ENCODE measurements at places on chromosomes 4 and X.

GRCh38 chrX:81662381-81662780 is 460.5 kb downstream of the SH3BGRL start:
- no peaks in the 10 kb centered on the region for H3K36me3 ChIP-seq
- no peaks in the 10 kb centered on the region for H3K27me3 ChIP-seq
- H3K4me1 ChIP-seq: no peaks in the 10 kb centered on the region
- DNase-seq: no peak

GRCh38 chrX:20300822-20301221 is 34.1 kb upstream of the RPS6KA3 start:
- H3K27ac ChIP-seq: no peak overlapping the region
- H3K27me3 ChIP-seq: peaks cover 10% of the 10 kb centered on the region
- peaks cover 3% of the 10 kb centered on the region for H3K4me1 ChIP-seq
- no peak for DNase-seq

- H3K27ac ChIP-seq: peak overlapping the region; percentile 80
- DNase-seq: peak; percentile 77
- no peaks in the 10 kb centered on the region for H3K27me3 ChIP-seq
- H3K4me3 ChIP-seq: peak overlapping the region; percentile 84
Measured at GRCh38 chr4:1347410-1347864, 429 bp downstream of the UVSSA start.

DNA sequence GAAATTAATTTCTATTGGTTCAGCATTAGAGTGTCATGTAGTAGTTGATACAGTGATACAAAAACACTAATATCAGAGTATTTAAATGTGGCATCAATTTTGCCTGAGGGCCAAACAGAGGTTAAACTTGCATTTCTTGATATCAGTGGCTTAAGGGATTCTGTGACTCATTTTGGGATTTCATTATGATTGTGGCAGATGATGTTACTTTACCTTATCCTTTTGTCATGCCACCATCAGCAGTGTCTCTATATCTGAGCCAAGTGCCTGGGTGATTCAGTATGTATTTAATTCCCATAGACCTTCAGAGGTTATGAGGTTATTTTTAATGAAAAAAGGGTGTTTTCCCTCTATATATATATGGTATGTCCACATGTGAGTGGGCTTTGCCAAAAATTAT is 582.9 kb downstream of the ADGRL3 start:
- H3K4me1 ChIP-seq: no peaks in the 10 kb centered on the region
- no peak for DNase-seq
- no peak overlapping the region for H3K4me3 ChIP-seq
- no peak overlapping the region for H3K27ac ChIP-seq
- no peaks in the 10 kb centered on the region for H3K36me3 ChIP-seq
- no peaks in the 10 kb centered on the region for H3K27me3 ChIP-seq

GRCh38 chrX:50161127-50161526 is 39.7 kb downstream of the AKAP4 start:
- no peak for DNase-seq
- no peaks in the 10 kb centered on the region for H3K36me3 ChIP-seq
- peaks cover 2% of the 10 kb centered on the region for H3K27me3 ChIP-seq
- H3K4me3 ChIP-seq: no peak overlapping the region

DNA sequence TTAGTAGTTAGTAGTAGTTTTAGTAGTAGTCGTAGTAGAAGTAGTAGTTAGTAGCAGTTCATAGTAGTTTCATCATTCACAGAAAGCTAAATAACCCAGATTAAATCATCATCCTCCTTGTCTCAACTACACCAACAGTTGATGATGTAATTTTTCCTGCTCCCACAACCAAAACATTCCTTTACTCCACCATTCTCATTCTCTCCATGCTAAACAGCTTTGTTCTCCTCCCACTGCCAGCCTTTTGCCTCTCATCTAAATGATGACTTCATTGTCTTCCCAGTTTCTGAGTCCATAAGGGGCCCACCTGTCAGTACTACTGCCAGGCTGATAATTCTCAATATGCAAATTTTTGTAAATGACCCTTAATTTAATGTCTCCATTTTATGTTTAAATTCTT is 68.9 kb downstream of the ARHGAP24 start:
- H3K27ac ChIP-seq: no peak overlapping the region
- H3K36me3 ChIP-seq: no peaks in the 10 kb centered on the region
- H3K4me1 ChIP-seq: no peaks in the 10 kb centered on the region
- no peak for DNase-seq

GRCh38 chr4:183191630-183192029 is 92.6 kb downstream of the WWC2 start:
- no peak overlapping the region for H3K4me3 ChIP-seq
- H3K4me1 ChIP-seq: peaks cover 15% of the 10 kb centered on the region
- peaks cover 22% of the 10 kb centered on the region for H3K27me3 ChIP-seq
- DNase-seq: no peak
- H3K36me3 ChIP-seq: no peaks in the 10 kb centered on the region
- H3K27ac ChIP-seq: no peak overlapping the region

- DNase-seq: no peak
- H3K27ac ChIP-seq: no peak overlapping the region
- H3K4me1 ChIP-seq: peaks cover 69% of the 10 kb centered on the region
- H3K36me3 ChIP-seq: no peaks in the 10 kb centered on the region
- H3K27me3 ChIP-seq: no peaks in the 10 kb centered on the region
- no peak overlapping the region for H3K4me3 ChIP-seq
Measured at GRCh38 chr4:101286663-101287062, 60.7 kb downstream of the PPP3CA start.

DNA sequence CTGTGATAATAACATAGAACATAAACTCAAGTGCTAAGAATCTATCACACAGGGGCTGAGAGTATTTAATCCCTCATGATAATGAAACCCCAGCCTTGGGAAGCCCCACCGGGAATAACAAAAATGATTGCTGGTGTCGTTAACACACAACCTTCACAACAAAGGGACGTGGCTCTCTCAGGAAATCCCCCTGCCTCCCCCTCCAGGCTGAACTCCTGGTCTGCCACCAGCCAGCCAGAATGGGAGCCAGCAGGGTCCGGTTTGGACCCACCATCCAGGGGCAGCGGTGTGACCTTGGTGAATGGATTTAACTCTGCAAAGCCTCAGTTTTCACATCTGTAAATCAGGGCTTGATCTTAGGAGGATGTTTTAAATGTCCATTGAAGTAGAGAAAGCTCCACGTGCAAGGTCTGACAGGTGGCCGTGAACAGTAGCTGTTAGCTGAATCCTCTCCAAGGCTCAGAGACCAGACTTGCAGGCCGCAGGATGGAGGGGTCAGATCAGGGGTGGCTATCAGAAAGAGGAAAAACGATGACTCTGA is 46.5 kb downstream of the ABLIM2 start:
- H3K27me3 ChIP-seq: peaks cover 14% of the 10 kb centered on the region
- H3K4me1 ChIP-seq: peaks cover 11% of the 10 kb centered on the region
- H3K4me3 ChIP-seq: no peak overlapping the region
- no peak for DNase-seq
- H3K36me3 ChIP-seq: no peaks in the 10 kb centered on the region

GRCh38 chr4:165439344-165439743 is 60.5 kb downstream of the CPE start:
- DNase-seq: no peak
- no peak overlapping the region for H3K4me3 ChIP-seq
- peaks cover 16% of the 10 kb centered on the region for H3K27me3 ChIP-seq
- H3K36me3 ChIP-seq: no peaks in the 10 kb centered on the region
- H3K27ac ChIP-seq: no peak overlapping the region

DNA sequence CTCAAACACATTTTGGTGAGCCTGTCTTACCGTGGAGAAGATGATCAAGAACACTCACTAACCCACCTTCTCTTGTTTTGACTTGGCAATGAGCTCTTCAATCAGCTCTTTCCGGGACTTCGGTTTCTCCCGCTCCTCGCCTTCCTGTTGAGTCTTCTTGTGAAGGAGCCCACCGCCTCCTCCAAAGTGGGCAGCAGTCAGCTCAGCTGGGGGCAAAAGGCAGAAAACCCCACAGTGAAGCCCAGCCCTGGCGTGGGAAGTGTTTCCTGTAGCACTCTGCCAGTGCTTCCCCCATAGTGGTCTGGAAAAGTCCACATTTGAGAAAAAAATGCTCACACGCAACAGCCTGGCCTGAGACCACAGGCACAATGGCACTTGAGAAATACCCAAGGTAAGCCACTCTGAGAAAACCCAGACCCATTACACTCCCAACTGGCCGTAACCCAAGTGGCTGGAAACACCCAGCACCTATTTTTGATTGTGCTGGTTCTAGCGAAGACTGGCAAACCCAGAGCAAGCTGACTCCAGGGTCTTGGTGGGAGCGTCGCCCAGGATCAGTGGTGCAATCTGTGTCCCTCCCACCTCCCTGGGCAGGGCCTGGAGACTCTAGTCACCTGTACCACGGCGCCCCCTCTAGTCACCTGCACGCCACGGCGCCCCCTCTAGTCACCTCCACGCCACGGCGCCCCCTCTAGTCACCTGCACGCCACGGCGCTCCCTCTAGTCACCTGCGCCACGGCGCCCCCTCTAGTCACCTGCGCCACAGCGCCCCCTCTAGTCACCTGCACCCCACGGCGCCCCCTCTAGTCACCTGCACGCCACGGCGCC is 8.6 kb downstream of the NOP14 start:
- H3K27ac ChIP-seq: peak overlapping the region; percentile 92
- peaks cover 42% of the 10 kb centered on the region for H3K36me3 ChIP-seq
- H3K27me3 ChIP-seq: no peaks in the 10 kb centered on the region
- peak overlapping the region; percentile 90 for H3K4me3 ChIP-seq
- peaks cover 63% of the 10 kb centered on the region for H3K4me1 ChIP-seq
- DNase-seq: peak; percentile 86

- H3K27me3 ChIP-seq: peaks cover 52% of the 10 kb centered on the region
- H3K27ac ChIP-seq: no peak overlapping the region
- peak overlapping the region; percentile 48 for H3K4me3 ChIP-seq
Measured at GRCh38 chrX:54494989-54495813, 833 bp downstream of the FGD1 start.

DNA sequence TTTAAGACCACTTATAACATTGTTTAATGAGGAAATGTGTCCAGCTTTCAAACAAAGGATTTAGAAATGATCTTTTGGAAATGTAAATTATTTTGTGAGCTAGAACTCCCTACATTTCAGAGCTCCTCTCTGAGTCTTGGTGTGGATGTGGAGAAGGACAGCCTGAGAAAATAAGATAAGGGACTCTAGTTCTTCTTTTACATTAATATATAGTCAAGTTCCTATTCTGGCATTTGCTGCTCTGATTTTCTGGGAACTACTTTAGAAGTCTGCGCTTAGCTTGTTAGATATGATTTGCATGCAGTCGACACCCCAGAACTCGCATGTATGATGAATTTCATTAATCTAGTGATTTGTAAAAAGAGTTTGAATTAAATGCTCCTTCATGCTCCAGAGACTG is 45.5 kb downstream of the TSPAN7 start:
- H3K4me3 ChIP-seq: no peak overlapping the region
- no peaks in the 10 kb centered on the region for H3K36me3 ChIP-seq
- peaks cover 13% of the 10 kb centered on the region for H3K27me3 ChIP-seq
- H3K4me1 ChIP-seq: no peaks in the 10 kb centered on the region
- no peak for DNase-seq

DNA sequence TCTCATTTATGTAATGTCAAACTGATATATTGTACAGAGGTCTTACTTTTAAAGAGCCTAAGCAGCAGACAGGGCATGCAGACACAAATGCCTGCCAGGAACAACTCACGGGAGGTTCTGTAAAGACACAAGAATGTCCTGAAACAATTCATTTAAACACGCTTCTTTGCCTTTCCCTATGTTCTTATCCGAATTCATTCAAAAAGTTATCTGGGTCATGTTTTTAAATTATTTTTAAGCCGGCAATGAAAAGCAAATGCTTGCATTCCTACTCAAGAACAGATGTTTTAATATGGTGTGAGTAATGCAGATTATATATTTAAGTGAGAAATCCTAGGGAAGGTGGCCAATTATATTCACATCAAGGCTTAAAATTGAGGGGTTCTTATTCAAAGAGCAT is 192.6 kb downstream of the PDGFC start:
- H3K4me3 ChIP-seq: no peak overlapping the region
- H3K36me3 ChIP-seq: peaks cover 6% of the 10 kb centered on the region
- no peaks in the 10 kb centered on the region for H3K4me1 ChIP-seq
- no peaks in the 10 kb centered on the region for H3K27me3 ChIP-seq
- no peak for DNase-seq

GRCh38 chrX:71846429-71846828 is 64.2 kb upstream of the NHSL2 start:
- H3K27me3 ChIP-seq: peaks cover 18% of the 10 kb centered on the region
- no peak for DNase-seq
- H3K4me3 ChIP-seq: no peak overlapping the region
- H3K4me1 ChIP-seq: no peaks in the 10 kb centered on the region
- no peaks in the 10 kb centered on the region for H3K36me3 ChIP-seq

DNA sequence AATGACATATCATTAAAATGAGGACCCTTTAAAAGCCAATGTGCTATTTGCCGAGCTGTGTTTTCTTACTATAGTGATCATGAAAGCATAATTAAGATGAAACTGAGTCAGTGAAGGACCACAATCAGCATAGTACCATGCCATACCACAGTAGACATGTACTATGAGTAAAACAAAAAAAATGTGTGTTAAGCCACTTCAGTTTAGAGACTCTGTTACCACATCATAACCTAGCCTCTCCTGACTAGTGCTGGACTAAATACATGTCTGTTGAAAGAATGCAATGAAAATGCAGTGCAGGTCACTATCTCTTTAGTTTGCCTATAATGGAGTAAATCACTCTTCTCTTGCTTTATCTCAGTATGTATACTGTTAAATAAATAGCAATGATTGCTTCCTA is 12.3 kb upstream of the DDX53 start:
- H3K27me3 ChIP-seq: peaks cover 7% of the 10 kb centered on the region
- no peaks in the 10 kb centered on the region for H3K4me1 ChIP-seq
- no peak for DNase-seq
- H3K36me3 ChIP-seq: no peaks in the 10 kb centered on the region
- H3K4me3 ChIP-seq: no peak overlapping the region

DNA sequence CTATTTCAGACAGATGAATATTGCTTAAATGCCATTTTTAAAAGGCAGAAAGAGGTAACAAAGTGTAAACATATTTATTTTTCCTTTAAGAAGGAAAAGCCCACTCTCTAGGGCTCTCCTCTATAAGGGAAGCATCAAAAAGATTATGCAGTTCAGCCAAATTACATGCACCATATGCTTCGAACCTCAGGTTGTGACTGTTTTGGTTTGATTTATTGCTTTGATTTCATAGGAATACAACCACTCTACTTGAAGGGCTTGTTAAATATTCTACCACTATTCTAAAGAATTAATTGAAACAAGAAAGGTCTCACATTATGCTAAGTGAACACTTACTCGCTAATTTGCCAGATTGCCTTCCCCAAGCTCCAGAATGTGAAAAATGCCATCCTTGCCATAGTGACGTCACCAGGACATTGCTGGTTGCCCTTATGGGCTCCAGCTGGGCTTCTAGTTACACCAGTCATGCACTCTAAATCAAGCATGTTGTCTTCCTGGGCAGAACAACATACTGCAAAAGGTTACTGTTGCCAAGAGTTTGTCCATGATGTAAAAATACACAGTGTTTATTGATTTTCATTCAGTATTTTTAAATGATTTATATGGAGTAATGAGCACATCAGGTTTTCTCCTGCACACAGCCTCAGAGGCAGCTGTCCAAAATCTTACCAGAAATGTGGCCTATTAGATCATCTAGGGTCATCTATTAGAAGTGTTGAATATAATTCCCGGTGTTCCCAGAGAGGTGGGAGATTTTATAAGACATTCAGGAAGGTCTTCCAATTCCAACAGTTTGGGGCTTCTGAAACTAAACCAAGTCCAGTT is 164.4 kb upstream of the RAPGEF2 start:
- H3K36me3 ChIP-seq: no peaks in the 10 kb centered on the region
- H3K27me3 ChIP-seq: peaks cover 10% of the 10 kb centered on the region
- no peaks in the 10 kb centered on the region for H3K4me1 ChIP-seq
- H3K27ac ChIP-seq: no peak overlapping the region

GRCh38 chr4:5887011-5887360 is 5.9 kb downstream of the CRMP1 start:
- H3K27ac ChIP-seq: no peak overlapping the region
- no peak overlapping the region for H3K4me3 ChIP-seq
- no peak for DNase-seq

All from natural killer cell treated with Interleukin-12 subunit alpha and Interleukin-12 subunit beta and Interleukin-15 and Interleukin-18, amount 100 ng/mL, for 72 hours (primary cell).